ENCODE measurements at places on chromosomes 1 and 21. TPM values are rescaled to one million over a fixed set of nuclear protein-coding genes. Genes with fewer than 3 reads are reported as not detected.

AK2 gene
- 155 TPM for total RNA-seq

CA6 gene
- not detected for total RNA-seq

GPATCH2 gene
- total RNA-seq, result 7.7 TPM

SETDB1 gene
- total RNA-seq, result 18.8 TPM

TRABD2B gene
- not detected for total RNA-seq

LCE6A gene
- total RNA-seq, result not detected

SMAP2 gene
- 23.2 TPM for total RNA-seq

VTCN1 gene
- total RNA-seq, result not detected

NCDN gene
- total RNA-seq, result 22.5 TPM

WDR64 gene
- not detected for total RNA-seq

ARHGEF16 gene
- total RNA-seq, result 0.15 TPM

CYP4B1 gene
- not detected for total RNA-seq

BMP8B gene
- total RNA-seq, result not detected

GPR161 gene
- total RNA-seq, result 11.1 TPM

KRTAP19-1 gene
- total RNA-seq, result not detected

RUNX1 gene
- 10.1 TPM for total RNA-seq

NR5A2 gene
- not detected for total RNA-seq

ETV3L gene
- not detected for total RNA-seq

TGFB2 gene
- total RNA-seq, result 0.84 TPM

JAM2 gene
- 2.0 TPM for total RNA-seq

ATF3 gene
- 4.3 TPM for total RNA-seq

REN gene
- total RNA-seq, result 0.67 TPM

JMJD4 gene
- 19.6 TPM for total RNA-seq

SLC6A17 gene
- total RNA-seq, result not detected

SLC5A9 gene
- not detected for total RNA-seq

ZSCAN20 gene
- total RNA-seq, result 4.9 TPM

NUAK2 gene
- total RNA-seq, result 6.1 TPM

CFAP74 gene
- not detected for total RNA-seq

DPM3 gene
- 100 TPM for total RNA-seq

ADORA1 gene
- total RNA-seq, result under 0.01 TPM

CFAP141 gene
- not detected for total RNA-seq

C1orf87 gene
- total RNA-seq, result not detected

SLAMF9 gene
- total RNA-seq, result not detected

NES gene
- 35.0 TPM for total RNA-seq

ADGRL4 gene
- total RNA-seq, result 7.0 TPM

SETD4 gene
- 12.3 TPM for total RNA-seq

KCNH1 gene
- not detected for total RNA-seq

TNFRSF8 gene
- not detected for total RNA-seq

AADACL3 gene
- not detected for total RNA-seq

SEMA6C gene
- total RNA-seq, result 2.1 TPM

TNFRSF14 gene
- total RNA-seq, result 7.7 TPM

LRRC38 gene
- not detected for total RNA-seq

RBP7 gene
- not detected for total RNA-seq

ANKRD34A gene
- 0.59 TPM for total RNA-seq

IGSF5 gene
- total RNA-seq, result not detected

CNIH4 gene
- 58.3 TPM for total RNA-seq

OR2T29 gene
- total RNA-seq, result not detected

LINGO4 gene
- not detected for total RNA-seq

DDR2 gene
- 80.9 TPM for total RNA-seq

TAL1 gene
- not detected for total RNA-seq

DNAJC8 gene
- 52.5 TPM for total RNA-seq

CPLANE2 gene
- total RNA-seq, result 31.6 TPM

ZNF695 gene
- total RNA-seq, result 3.0 TPM

MTF1 gene
- total RNA-seq, result 1.0 TPM

TRIM46 gene
- 5.2 TPM for total RNA-seq

TFF1 gene
- not detected for total RNA-seq

RABIF gene
- 4.0 TPM for total RNA-seq

TAF1A gene
- total RNA-seq, result 6.4 TPM

TCEA3 gene
- 5.9 TPM for total RNA-seq
